Stimulated activated CD8-positive, alpha-beta memory T cell treated with anti-CD3 and anti-CD28 coated beads, Interleukin-7, amount 100 ng/mL, for 48 hours (primary cell): ENCODE measurements at places on chromosomes 7 and 10.

DNA sequence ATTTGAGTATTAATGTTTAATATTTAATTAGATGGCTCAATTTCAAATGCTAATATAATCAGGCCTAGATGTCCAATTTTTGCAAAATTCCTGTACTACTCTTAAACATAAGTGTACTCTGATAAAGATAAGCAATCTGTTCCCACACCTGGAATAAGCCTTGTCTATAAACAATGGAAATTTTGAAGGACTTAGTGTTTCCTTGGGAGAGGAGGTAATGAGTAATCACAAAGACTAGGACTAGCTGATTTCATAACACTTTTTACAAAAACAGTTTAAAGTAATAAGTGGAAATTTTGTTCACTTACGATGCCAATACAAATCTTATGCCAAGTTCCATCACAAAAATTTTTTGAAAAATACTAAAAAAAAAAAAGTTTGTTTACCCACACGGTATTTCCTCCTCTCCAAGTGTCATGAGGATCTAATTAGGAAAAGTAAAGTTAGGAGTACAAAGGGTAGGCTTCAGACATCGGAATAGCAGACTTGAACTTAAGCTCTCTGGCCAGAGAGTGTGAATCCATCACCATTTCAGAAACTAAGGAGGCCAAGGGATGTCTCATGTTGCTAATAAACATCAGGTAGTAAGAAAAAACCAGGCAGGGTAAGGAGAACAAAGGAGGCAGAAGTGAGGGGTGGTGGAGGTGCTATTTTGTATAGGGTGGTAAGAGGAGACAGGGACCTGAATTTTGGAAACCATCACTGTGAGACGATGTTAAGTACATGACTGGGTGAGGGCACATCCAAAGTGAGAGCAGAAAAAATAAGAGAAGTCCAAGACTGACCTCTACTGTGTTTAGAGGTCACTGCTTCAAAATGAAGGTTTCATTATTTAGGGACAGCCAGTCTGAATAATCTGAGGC, 61.3 kb downstream of the RAPGEF5 start:
- no peak for DNase-seq

GRCh38 chr7:102077081-102077480, 209.6 kb upstream of the SH2B2 start:
- no peak for DNase-seq

GRCh38 chr7:1899951-1900762, 230.1 kb downstream of the ELFN1 start:
- DNase-seq = no peak

- no peak for DNase-seq
These were observed 7.2 kb downstream of the GCC1 start for GRCh38 chr7:127578036-127578684.

- DNase-seq = no peak
These were observed 36.1 kb downstream of the AGMO start for GRCh38 chr7:15525652-15526263.

GRCh38 chr7:36686499-36686898, 37.8 kb downstream of the AOAH start:
- peak; percentile 73 for DNase-seq

DNA sequence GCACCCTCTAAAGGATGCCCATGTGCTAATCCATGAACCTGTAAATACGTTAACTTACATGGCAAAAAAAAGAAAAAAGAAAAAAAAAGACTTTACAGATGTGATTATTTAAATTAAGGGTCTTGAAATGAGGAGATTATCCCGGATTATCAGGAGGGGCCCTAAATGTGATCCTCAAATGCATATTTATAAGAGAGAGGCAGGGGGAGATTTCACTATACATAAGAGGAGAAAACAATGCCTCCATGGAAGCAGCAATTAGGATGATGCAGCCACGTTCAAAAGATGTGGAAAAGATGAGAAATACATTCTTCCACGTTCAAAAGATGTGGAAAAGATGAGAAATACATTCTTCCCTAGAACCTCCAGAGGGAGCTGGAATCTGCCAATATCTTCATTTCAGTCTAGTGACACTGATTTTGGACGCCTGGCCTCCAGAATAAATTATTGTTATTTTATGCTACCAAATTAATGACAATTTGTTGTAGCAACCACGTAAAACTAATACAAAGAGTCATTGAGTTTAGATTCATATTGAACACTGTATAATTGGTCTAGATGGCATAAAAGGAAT, 328.4 kb upstream of the GNAI1 start:
- no peak for DNase-seq
